ENCODE measurements at places on chromosomes 11 and 22.

DNA sequence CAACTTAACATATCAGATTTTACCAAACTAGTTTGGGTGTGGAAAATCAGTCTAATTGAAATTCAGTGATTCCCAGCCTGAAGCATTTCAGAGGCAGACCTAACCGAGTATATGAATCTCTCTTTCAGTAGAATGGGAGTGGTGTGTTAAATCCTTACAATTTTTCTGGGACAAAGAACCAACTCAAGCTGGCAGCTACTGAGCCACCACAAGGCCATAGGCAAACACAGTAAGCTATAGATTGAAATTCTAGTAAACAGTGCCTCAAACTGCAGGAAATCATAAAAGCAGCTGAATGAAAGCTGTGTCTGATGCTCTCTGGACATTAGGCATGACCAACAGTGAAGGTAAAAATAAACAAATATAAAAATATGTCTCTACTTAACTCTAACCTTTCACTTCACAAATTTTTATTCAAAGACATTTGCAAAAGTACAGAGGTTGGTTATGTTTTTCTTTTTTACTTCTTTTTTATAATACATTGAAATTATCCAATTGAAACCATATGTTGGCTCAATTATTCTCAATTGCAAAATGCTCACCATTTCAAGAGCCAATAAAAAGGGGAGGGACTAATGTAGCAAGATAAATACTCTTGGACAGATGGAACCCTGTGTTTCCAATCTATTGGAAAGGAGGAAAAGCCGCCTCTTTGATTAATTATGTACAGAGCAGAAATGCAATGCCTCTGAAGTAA is 35.8 kb upstream of the FIBIN start:
- no peak for DNase-seq

DNA sequence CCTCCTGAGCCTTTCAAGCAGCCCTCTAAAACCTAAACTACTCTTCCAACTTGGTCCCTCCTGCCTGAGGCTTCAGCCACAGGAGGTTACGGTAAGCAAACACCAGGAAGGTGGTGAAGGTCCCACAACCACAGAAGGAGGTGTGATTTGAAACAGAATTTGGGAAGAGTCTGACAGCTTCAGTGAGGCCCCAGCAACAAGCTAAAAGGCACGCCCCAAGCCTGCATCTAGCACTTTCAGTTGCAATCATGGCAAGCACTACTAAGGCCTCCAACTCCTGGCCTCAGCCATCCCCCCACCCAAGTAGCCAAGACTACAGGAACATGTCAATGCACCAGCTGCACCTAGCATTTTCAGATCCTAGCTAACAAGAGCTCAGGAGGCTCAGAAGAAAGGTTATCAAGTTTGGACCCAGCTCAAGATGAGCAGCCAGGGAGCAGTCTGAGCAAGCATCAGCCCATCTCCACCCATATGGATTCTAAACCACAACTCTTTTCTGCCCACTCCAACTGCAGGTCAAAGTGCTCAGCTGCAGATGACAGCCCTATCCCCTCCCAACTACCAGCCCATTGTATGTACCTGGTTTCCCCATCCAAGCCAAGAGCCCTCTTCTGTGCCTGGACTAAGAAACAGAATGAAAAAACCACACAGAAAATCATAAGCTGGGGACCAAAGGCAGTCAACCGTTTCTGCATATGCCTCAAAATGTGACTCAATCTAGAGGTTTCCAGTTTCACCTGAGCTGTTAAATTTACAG is 10.4 kb upstream of the AHNAK start:
- no peak for DNase-seq

- DNase-seq = no peak
These were observed 71.8 kb downstream of the TENM4 start for GRCh38 chr11:79369055-79369454.

DNA sequence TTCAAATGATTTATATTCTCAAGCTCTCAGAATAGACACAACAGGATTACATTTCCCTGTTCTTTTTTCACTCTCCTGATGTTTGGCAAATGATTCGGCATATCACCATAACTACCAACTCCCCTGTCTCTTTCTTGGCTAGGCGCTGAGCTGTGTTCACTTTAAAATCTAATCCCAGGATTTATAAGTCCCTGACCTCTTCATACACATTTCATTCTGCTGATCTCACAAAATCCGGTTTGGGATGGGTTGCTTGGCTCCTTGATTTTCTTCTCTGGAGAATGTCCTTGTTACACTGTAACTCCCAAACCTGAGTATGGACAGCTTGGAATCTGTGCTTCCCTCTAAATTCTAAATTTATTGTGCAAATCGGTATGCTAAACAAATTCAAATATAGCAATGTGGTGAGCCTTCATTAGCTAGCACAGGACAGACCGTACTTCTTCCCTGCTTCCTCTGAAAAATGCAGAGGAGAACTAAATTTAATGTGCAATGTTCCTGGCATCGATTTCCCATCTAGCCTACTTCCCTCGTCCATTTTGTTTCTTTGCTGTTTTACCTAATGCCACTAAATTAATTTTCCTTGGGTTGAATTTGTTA is 858.5 kb upstream of the FAT3 start:
- DNase-seq = no peak

- no peak for DNase-seq
These were observed 7.0 kb downstream of the CHST1 start for GRCh38 chr11:45658292-45658991.

GRCh38 chr11:60844045-60844869 is 2.3 kb downstream of the CCDC86 start:
- DNase-seq = no peak

DNA sequence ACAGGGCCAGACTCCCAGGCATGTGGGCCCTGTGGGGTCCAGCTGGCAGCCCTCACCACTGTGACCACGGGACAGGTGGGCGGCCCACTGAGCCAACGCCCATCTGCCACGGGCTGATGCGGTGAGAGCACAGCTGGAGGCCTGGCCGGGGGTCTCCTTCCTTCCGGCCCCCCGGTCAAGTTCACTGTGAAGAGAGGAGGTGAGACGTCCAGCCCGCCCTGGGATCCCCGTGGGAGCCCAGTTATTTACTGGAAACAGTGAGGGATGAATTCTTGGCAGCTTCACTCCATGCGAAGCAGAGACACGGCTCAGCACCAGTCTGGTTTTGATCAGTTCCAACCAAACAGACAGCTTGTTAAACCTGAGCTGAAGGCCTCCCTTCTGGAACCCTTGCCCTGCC is 38.7 kb downstream of the WNT11 start:
- DNase-seq = no peak

DNA sequence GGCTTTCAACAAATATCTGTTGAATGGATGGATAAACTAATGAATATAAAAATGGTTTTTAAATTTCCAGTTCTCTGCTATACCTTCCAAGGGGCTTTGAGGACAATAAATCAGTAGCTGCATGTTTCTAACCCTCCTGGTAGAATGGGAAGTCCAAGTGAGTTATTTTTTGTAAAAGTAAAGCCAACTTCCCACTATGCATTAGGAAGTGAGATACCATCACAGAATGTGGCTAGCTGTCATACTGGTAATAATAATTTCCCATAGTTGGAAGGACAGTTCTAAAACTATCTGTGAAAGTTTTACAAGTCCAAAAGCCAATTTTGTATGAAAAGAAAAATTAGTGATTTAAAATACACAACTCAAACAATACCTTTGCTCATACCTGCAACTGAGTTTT is 50.0 kb downstream of the TMEM123 start:
- DNase-seq = no peak

DNA sequence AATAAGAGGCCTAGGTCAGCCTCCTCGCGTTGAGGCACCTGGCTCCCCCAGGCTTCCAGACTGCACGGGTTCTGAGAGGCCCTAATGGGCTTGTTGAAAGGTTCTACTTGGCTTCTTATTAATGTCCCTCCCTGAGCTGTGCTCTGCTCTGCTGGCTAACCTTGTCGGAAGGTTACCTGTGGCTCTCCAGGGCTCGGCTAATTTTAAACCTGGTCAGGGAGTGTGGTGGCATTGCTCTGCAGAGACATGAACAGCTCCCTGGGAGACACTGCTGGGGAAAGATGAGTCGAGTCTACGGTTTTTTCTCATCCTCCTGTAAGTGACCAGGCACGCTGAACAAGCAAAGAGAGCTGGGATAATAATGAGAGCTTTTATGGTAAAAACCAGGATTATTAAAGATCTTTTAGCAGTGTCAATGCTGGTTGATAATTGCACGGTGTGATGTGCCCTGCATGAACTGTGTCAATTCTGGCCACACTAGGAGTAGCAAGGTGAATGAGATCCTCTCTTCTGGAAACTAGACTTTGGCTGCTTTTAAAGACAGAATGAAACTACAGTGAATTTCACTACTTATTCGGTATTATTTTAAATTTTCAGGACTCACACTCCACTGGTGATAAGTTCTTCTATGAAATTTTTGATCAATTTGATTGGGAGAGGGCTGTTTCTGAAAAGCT is 70.7 kb downstream of the TEAD1 start:
- DNase-seq = no peak

All from HS-5 (cell line).